ENCODE measurements at places on chromosomes 3 and 15. TPM values are rescaled to one million over a fixed set of nuclear protein-coding genes. Genes with fewer than 3 reads are reported as not detected.

- no peak for DNase-seq
These were observed 840.6 kb downstream of the EPHA3 start for GRCh38 chr3:89948008-89948407.

- no peak for DNase-seq
These were observed 4.4 kb downstream of the TGFBR2 start for GRCh38 chr3:30610702-30611368.

- DNase-seq = no peak
These were observed 62.7 kb upstream of the TRAK1 start for GRCh38 chr3:42028474-42028873.

DNA sequence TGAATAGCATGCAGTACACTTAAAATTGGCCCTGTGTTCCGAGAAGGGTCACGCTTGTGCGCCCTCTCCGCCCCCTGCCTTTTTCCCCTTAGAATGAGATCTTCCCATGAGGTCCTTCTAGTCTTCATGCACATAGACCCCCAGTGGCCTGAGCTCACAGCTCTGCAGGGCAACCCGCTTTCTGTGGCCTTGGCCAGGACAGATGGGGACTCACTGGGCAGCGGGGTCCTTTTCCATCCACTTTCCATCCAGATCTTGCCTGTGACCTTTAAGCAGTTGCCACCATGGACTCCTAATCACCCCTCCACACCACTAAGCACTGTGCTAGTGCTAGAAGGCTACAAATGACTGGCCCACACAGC is 244.4 kb downstream of the UACA start:
- no peak for DNase-seq

DNA sequence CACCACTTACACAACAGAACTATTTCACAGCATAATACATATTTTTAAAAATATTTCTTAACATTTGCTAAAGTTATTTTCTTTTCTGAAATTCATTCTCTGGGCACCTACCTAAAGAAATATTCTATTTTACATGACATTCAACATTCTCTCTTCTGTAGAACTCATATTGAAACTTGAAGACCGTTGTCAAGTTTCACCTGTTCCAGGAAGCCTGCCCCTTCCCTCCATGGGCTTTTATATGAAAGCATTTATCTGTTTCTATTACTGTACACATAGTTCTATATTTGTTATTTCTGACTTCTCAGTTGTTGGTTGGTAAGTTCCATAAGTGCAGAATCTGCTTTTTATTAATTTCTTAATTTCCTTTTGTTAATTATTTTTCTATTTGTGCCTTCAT is 204.3 kb upstream of the ALCAM start:
- no peak for DNase-seq

GRCh38 chr3:127791221-127791913 is 30.9 kb downstream of the MGLL start:
- DNase-seq = no peak

DNA sequence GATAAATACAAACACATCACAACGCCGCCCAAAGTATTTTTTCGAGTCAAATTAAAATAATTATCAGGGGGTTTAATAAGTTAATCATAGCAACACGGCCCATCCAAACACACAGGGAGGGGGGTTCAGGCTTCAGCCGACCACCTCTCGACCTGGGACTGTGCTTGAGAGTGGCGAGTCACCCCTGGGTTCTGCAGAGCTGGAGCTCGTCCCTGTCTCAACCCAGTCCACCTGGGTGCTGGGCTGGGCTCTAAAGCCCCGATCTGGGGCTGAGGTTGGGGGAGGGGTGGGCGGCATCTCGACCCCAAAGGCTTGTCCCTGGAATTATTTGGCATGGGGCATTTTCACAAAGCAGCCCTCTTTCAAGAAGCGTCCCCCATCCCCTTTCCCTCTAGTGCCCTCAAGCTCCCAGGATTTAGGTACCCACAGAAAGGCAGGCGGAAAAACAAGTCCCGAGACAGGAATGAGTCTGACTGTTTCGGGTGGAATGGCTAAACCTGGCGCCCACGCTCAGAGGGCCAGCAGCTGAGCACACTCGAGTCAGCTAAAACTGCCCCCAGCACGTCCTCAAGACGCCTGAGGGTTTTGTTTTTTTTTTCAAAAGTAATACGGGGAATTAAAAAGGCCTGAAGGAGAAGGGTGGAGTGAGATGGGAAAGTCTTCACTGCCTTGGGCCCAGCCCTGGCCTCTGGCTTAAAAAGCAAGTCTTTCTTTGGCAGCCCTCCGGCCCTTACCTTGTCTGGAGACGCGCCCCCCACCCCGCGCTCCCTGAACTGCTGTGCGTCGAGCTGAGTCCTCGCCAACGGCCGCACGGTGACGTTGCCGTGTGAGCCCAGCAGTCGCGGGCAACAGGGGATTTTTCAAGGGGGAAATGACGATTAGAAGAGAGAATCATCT is 32.5 kb downstream of the NR2F2 start:
- no peak for DNase-seq

- DNase-seq = no peak
These were observed at the start of the genes CHDH and IL17RB for GRCh38 chr3:53846134-53846850. Gene CHDH, minus strand, starts transcription at chr3:53846419. Its CDS starts 22,411 bp downstream, at chr3:53824008. Gene IL17RB, plus strand, starts transcription at chr3:53846568. Its CDS starts 21 bp downstream, at chr3:53846589.

GRCh38 chr3:106829206-106829605 is 548.0 kb upstream of the CCDC54 start:
- no peak for DNase-seq

GRCh38 chr3:125062904-125063618 is 7.3 kb upstream of the HEG1 start:
- no peak for DNase-seq

DNA sequence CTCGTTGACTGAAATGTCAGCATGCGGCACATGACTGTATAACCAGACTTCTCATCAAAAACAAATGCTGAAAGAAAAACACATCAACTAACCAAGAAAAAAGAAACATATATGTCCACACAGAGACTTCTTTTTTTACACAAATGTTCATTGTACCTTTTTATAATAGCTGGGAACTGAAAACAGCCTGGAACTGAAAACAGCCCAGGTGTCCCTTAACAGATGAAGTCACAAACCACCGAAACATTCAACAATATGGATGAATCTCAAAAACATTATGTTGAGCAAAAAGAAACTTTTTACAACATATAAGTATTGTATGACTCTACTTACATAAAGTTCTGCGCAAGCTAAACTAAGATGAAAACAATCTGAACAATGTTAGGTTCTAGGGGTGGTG is 20.6 kb downstream of the UBE3A start:
- no peak for DNase-seq

- DNase-seq = no peak
These were observed 93.9 kb downstream of the CPN2 start for GRCh38 chr3:194257151-194257621.

GRCh38 chr3:6697722-6698121 is 163.2 kb upstream of the GRM7 start:
- no peak for DNase-seq

- DNase-seq = no peak
These were observed 37.8 kb upstream of the CTXND1 start for GRCh38 chr15:80289528-80290495.

GRCh38 chr3:110341047-110341446 is 730.6 kb upstream of the NECTIN3 start:
- no peak for DNase-seq

- DNase-seq = no peak
These were observed 348.7 kb downstream of the ZIC1 start for GRCh38 chr3:147757866-147758265.

DNA sequence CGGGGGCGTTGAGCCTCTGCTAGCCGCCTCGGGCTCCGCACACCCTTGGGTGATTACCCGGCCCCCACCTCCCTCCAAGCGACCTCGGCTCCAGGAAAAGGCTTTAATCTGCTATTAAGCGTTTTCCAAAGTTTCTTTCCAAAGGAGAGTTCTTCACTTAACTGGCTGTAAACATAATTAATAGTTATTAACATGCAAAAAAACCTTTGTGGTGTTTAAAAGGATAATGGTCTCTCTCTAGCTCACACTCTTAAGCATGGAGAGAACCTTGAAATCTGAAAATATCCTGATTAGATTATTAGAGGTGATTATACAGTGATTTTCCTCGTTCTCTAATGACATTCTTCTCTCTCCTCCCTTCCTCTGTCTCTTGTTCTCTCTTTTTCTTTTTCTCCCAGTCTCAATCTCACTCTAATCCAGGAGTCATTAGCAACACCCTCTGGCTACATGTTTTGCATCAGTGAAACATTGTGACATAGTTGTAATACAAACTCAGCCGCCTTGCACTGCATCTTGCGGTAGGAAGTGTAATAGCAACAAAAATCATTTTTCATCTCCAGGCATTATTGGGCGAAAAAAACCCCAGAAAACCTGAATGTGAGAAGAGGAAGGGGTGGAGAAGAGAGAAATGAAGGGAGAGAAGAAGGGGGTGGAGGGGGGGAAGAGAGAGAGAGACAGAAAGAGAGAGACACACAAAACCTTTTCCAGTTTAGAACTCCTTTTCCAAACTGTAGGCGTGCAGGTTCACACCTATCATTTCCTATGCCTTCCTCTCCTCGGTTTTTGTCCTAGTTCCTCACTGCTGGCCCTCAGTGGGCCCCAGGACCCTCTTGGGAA is 24.4 kb downstream of the NR2F2 start:
- no peak for DNase-seq

- DNase-seq = no peak
These were observed 63.5 kb downstream of the OTOL1 start for GRCh38 chr3:161560008-161560637.

- DNase-seq = no peak
These were observed 5.4 kb upstream of the IGF2BP2 start for GRCh38 chr3:185830018-185830797.

- no peak for DNase-seq
These were observed 60.9 kb downstream of the UMPS start for GRCh38 chr3:124791142-124791541.

SLC2A2 gene
- total RNA-seq = not detected

GOLGA6A gene
- total RNA-seq = not detected

OXTR gene
- total RNA-seq = 0.13 TPM

PPM1L gene
- total RNA-seq = 13.5 TPM

CYP11A1 gene
- total RNA-seq = 1.3 TPM

PYGO1 gene
- total RNA-seq = 7.7 TPM

REC114 gene
- total RNA-seq = not detected

LNP1 gene
- 2.9 TPM for total RNA-seq

ZCWPW2 gene
- total RNA-seq = not detected

Measured in omental fat pad (tissue), 4 donors.